ENCODE measurements at places on chromosomes 1 and 21.

GRCh38 chr1:33055210-33056008 lies 18.7 kb upstream of the AK2 start:
- DNase-seq, result peak; percentile 69

- DNase-seq, result no peak
Observed at GRCh38 chr1:69172003-69173000, 395.4 kb upstream of the LRRC7 start.

- no peak for DNase-seq
Observed at GRCh38 chr1:172448995-172449584, 5.2 kb upstream of the PIGC start.

DNA sequence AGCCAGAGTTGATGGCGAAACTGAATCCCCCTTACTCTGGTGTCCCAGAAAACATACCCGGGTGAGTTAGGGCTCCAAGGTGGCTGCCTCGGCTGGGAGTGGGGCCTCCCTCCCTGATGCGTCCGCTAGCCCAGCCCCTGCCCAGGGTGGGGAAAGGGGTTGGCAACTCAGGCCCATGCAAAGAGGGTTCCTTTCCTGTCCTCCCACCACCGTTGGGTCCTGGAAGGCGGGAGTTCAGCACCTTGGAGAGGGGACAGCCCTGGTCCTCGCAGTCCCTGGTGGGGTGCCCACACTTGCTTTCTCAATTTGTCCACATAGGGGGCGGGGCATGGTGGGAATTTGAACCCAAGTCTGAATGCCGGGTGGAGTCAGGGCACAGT lies 6.1 kb downstream of the SRM start:
- DNase-seq, result no peak

GRCh38 chr1:84402060-84402459 lies 3.8 kb downstream of the DNASE2B start:
- DNase-seq, result no peak

GRCh38 chr1:30652152-30652841 lies 71.1 kb downstream of the MATN1 start:
- peak; percentile 90 for DNase-seq

DNA sequence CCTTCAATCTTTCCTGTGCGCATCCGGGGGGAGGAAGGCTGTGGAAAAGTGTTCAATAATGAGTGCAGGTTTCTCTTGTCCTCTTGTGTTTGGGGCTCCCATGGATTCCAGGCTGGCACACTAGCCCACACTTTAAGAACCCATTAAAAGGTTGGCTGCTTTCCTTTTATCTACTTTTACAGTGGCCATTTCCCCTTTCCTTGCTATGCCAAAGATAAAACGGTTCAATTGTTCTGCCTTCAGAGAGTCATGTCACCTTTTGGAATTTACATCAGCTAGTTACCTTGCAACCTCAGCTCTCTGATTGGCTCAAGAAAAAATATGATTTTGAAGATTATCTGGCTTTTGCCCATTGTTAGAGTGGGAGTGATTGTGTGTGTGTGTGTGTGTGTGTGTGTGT lies 182.3 kb downstream of the SDCCAG8 start:
- DNase-seq, result no peak

- no peak for DNase-seq
Observed at GRCh38 chr1:25723250-25723880, 76.6 kb upstream of the SELENON start.

DNA sequence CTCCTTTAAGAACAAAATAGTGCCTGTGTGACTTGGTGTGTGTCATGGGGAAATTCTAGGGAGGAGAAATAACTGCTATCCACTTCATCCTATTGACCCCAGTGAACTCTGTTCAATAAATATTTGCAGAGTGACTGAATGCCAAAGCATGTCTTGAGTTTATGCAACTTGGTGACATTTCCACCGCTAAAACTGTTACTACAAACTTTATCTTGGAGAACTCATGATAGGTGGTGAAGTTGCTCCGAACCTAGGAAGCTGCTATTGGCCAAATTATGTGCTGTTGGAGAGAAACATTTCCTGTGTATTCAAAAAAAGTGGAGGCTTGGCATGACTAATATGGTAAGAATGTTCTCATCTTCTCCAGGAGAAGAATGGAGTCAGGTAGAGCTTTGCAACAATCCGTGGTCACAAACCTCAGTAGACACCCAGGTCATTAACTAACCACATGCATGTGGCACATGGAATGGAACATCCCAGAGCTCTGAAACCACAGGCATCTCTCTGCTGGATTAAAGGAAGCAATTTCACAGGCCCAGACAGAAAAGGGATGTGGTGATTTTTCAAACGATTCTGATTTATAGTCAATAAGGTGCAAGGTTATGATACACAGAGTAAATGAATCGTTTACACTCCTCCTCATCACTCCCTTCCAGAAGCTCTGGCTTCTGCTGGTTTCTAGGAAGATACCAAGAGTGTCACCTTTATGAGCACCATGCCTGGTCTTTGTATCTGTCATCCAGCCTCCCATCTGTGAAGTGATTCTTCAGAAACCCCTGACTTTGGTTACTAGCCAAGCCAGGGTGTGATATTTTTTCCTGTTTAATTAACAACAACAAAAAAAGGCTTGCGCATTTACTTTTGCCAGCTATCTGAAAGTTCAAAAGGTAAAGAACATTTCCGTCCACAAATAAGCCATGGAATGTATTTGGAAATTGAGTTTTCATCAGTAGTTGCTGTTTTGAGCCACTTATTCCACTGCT lies 361.1 kb downstream of the TGFB2 start:
- DNase-seq, result no peak

DNA sequence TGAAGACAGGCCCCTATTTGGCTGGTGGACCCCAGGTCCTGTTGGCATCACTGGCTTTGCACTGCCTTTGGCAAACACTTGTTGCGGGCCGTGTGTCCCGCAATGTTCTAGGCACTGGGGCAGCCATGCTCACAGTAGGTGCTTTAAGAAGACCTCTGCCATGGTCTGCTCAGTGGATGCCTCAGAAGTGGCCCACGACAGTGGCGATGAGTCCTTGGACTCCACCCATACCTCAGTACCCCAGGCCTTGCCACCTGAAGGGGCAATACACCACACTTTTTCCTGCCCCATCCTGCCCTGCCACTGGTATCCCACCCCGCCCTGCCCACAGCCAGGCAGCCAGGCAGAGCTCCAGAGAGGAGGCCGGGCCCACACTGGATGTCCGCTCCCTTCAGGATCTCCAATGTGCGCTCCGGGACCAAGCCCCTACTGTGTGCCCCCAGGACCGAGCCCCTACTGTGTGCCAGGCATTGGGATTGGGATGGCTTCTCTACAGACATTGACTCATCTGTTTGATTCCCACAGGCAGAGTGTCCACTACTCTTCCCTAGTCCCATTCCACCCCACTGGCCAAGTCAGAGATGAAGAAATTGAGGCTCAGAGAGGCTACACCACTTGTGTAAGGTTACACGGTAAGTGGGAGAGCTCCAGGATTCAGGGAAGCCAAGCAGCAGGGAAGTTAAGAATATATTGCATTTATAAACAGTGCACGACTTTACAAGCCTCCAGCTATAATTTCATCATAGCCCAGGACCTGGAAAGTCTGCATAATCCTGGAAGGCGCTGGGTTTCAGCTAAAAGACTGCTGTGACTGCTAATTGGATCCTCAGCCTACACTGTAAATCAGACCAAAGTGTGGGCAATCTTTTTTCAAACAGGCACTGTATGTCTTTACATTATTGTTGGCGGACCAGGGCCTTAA lies 101.6 kb downstream of the DMRTB1 start:
- DNase-seq, result no peak

DNA sequence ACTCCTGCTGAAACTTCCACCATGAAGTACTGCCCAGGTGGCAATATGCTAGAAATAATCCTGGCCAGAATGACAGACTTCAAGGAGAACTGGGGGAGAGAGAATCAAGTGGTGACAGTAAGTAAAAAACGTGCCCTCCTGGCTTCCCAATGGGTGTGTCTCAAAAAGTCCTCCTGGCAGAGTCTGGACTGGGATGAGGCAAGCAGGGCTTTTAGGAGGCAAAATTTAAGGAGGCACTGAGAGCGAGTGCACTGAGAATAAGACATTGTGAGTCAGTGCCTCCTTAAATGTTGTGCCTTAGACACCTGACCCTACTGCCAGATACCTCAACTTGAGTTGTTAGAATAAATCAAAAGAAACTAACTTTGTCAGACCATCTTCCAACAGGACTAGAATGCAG lies 2.2 kb downstream of the LRRC52 start:
- no peak for DNase-seq

DNA sequence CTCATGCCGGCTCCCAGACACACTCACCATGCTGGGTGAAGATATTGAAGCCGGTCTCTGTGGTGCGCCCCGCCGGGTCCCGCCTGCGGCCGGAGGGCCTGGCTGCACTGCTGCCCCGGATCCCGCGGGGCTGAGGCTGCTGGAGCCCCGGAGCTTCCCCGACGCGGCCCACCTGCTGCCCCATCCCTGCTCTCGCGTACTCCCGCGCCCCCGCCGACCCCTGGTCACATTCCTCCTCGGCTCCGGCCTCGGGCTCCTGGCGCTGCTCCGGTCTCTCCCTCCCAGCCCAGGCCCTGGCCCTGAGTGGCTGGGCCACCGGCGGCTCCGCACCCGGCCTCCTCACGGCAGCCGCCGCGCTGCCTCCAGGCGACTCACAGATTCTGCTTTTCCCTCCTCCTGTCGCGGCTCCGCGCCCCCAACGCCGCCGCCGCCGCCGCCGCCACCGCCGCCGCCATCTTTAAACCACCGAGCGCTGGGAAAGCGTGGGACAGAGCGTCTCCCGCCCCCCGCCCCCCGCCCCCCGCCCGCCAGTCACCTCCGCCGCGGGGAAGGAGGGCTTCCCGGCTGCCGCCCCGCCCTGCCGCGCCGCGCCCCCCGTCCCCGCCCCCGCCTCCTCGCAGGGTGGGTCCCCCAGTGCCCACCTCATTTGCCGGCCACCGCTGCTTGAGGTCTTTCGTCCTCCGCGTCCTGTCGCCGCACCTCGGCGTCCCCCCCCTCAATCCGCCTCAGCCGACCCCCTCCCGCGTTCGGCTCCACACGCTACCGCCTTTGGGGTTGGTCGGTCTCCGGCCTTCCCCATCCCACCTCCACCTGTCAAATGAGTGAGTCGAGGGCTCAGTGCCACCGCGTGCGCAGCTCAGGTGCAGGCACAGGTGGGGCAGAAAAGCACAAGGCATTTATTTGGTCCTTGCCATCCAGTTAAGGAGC lies at the start of gene ABL2:
Gene ABL2 (minus strand): TSS at position 464 of the 927 bp plus-strand sequence. CDS start 280 bp downstream, at position 184.
- DNase-seq, result peak; percentile 58

- DNase-seq, result no peak
Observed at GRCh38 chr1:6259491-6260362, 1.2 kb downstream of the GPR153 start.

- no peak for DNase-seq
Observed at GRCh38 chr1:227777156-227777555, 38.3 kb upstream of the PRSS38 start.

- no peak for DNase-seq
Observed at GRCh38 chr1:231584117-231584516, 42.5 kb upstream of the DISC1 start.

- DNase-seq, result no peak
Observed at GRCh38 chr1:175237389-175237788, 44.8 kb upstream of the KIAA0040 start.

DNA sequence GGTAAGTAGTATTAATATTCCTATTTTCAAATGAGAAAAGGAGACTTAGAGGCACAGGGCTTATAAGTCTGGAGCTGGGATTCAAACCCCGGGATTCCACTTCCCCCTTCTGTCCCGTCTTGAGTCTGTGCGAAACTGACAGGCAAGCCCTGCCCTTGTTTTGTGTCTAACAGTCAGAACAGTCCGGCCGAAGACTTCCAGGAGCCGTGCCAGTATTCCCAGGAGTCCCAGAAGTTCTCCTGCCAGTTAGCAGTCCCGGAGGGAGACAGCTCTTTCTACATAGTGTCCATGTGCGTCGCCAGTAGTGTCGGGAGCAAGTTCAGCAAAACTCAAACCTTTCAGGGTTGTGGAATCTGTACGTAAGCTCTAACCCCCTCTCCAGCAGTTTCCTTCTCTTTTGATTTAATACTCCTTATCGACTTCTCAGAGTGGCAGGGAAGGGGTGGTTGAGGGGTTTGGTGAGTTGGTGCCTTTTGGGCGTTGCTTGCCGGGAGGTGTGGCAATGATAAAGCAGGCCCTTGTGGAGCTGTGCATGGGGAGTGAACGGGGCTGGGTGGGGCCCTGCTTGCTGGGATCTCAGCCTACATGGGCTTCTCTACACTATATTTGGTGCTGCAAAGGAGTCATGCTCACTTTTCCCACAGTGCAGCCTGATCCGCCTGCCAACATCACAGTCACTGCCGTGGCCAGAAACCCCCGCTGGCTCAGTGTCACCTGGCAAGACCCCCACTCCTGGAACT lies 29.4 kb downstream of the IL6R start:
- DNase-seq, result no peak

GRCh38 chr1:2972879-2973575 lies 48.2 kb upstream of the ACTRT2 start:
- DNase-seq, result no peak

- DNase-seq, result no peak
Observed at GRCh38 chr1:3975903-3976630, 76.0 kb upstream of the C1orf174 start.

DNA sequence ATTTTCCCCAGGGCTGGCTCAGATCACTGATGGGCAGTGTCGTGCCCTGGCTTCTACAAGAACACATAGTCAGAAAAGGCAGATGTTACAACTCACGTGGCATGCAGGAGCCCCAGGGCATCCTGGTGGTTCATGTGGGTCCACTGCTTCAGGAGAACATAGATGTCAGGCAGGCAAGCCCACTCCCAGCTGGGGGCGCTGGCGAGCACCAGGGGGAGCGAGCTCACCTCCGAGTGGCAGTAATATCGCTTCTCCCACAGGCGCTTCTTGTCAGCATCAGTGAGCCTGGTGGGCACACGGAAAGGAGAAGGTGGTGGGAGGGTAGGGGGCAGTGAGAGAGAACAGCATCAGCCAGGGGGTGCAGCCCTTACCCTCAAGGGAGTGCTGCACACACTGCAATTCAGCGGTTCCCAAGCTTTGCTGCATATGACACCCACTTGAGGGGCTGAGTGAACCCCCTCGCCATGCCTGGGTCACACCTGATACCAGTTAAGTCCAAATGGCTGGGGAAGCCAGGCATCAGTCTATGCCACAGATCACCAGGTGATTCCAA lies 34.3 kb upstream of the PPP1R15B start:
- DNase-seq, result no peak

DNA sequence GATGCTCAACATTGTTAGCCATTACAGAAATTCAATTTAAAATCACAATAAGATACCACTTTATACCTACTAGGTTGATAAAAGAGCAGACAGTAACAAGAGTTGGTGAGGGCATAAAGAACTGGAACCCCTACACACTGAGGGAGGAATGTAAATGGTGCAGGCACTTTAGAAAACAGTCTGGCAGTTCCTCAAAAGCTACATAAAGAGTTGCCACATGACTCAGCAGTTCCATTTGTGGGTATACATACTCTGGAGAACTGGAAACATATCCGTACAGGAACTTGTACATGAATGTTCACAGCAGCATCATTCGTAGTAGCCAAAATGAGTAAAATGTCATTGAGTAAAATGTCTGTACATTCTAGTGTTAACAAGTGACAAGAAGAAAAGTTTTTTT lies 17.0 kb downstream of the NSL1 start:
- DNase-seq, result no peak

GRCh38 chr1:48121955-48122354 lies 100.6 kb upstream of the SLC5A9 start:
- DNase-seq, result no peak

Data from NCI-H1092 (cell line).